Stimulated activated CD4-positive, alpha-beta T cell treated with anti-CD3 and anti-CD28 coated beads, Interleukin-12 subunit alpha, Interleukin-12 subunit beta, amount 100 ng/mL, for 24 hours (primary cell): ENCODE measurements at places on chromosomes 7 and 10.

GRCh38 chr10:112949143-112949823 is 764 bp upstream of the TCF7L2 start:
- no peak for DNase-seq

DNA sequence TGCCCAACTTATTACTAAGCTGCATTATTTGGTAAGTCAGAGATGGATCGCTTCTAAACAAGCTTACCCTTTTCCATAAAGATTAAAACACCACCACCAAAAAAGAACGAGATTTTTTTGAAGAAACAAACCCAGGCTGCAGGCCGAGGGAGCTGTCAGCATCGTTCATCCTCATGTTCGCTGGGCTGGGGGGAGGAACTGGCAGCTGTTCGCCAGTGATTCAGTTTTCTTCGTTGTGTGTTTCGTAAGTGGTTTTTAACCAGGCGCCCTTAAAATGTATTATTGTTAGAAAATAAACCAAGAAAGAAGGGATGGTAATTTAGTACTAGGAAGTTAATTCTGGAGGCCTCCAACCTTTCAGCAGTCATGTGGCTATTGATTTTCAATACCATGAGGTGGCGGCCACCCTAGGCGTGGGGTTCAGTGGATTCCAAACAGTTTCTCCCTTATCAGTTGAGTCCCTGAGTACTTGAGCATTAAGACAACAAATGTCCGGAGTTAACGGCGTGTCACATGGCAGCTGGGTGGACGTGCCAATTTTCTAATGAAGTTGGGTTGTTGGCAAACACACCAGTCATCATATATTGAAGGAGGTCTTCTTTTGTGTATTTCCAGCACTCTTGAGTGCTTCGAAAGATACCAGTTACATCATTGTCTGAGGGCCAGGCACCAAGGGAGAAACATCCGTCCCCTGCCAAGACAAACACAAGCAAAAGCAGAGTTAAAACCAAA is 173.2 kb downstream of the EBF3 start:
- DNase-seq = no peak

DNA sequence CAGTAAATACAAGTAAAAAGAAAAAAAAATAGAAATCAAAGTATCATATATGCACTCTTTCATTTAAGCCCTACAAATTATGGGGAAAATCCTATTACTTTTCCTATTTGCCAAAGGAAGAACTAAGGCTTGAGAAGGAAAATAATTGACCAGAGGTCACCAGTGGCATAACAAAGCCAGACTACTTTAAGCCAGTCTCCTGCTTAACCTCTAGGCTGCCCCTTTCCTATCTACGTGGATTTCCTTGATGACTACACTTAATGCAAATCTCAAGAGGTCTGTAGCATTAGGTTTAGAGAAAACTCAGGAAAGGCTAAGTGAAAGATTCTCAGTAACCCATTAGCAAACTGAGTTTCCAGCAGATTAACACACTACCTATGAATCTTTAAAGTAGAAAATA is 49.8 kb downstream of the TPK1 start:
- DNase-seq = no peak

GRCh38 chr7:962401-963081 is 8.1 kb upstream of the ADAP1 start:
- no peak for DNase-seq

- DNase-seq = no peak
These were observed 187.1 kb downstream of the FAM107B start for GRCh38 chr10:14587540-14588083.

GRCh38 chr10:92382631-92383030 is 91.7 kb downstream of the MARCHF5 start:
- DNase-seq = no peak

DNA sequence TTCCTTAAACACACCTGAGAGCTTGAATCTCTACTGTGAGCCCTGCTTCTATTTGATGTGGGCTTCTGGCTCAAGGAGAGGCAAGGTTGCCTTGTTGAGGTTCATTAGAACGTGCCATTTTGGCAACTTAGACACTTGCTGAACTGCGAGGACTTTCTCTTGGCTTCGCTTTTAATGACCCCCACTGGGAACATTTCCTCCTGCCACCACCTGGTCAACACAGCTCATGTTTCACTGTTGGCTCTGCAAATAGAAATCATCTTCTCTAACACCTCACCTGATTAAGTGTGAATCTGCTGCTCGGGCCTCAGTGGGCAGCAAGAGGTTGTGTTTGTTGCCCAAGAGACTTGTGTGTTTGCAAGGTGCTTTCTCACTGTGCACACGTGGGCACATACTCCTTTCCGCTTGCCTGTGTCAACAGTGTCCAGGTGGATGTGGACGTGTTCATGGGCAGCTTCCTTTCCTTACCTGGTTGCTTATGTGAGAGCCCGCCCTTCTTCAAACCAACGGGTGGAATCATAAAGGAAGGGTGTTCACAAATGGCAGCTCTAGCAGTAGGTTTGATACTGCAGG is 147.0 kb downstream of the NRP1 start:
- DNase-seq = no peak

GRCh38 chr10:110513949-110514348 is 16.2 kb downstream of the DUSP5 start:
- no peak for DNase-seq

- DNase-seq = no peak
These were observed 56.4 kb downstream of the CDHR3 start for GRCh38 chr7:106019470-106019820.

- DNase-seq = no peak
These were observed 73.4 kb downstream of the ABI1 start for GRCh38 chr10:26787362-26787761.

DNA sequence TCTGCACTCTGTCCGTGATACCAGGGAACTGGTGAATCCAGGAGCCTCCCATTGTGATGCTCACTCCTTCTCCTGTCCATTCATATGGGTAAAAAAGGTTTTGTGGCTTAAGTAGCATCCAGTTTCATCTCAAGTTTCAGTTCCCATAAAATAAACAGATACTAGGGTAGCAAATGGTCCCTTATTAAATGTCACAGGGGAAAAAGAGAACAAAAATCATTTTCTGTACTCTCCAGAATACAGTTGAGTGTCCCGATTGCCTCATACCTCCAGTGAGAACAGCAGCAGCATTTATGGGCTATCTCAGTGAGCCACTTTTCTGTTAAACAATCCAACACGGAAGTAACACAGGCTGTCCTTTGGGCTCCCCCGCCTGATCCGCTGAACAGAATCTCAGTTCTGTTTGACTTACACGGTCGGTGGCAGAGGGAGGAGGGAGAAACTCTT is 179.6 kb downstream of the CELF2 start:
- DNase-seq = no peak

DNA sequence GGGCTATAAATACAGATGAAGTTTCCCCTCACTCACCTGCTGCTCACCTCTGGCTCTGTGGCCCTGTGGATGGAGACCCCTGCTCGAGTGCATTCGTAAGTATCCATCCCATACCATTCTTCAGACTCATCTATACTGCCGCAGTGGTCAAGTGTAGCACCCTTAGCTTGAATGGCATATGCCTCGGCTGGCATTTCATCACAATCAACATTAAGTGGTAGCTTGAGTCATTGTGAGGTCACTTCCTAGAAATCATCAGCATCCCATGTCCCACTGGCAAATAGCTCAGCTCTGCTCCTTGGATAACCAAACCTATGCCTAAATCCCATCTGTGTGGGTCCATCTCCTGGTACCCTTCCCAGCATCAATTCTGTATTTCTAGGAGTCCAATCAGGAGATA is 38.2 kb downstream of the MDH2 start:
- DNase-seq = no peak

DNA sequence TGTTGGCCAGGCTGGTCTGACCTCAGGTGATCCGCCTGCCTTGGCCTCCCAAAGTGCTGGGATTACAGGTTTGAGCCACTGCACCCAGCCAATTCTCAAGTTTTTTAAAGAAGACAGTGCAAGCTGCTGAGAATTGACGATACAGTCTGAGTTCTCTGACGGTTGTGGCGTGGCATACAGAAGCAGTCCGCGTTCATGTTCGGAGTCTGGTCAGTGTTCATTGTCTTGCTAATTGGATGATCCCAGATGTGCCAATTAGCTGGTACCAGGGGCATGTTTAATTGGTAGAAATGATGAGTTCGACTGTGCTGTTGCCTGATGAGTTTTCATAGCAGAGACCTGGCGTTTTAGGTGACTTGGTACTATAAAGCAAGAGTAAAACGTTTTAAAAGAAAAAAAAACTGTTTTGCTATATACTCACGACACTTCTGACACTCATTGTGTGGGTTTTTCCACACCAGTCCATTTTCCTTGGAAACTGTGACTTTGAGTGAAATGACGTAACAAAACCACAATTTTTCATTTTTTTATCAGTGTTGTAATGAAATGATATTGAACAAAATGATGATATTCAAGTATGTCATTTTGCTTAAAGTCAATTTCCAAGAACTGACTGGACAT is 32.3 kb downstream of the CAMK1D start:
- no peak for DNase-seq

- DNase-seq = no peak
These were observed 61.9 kb downstream of the COL13A1 start for GRCh38 chr10:69863580-69863979.
